ENCODE measurements at places on chromosomes 2 and 18. TPM values are rescaled to one million over a fixed set of nuclear protein-coding genes. Genes with fewer than 3 reads are reported as not detected.

KCNF1 gene
- not detected for total RNA-seq

M1AP gene
- not detected for total RNA-seq

RTKN gene
- 103 TPM for total RNA-seq

RGPD3 gene
- total RNA-seq: not detected

CNGA3 gene
- total RNA-seq: not detected

CHRNG gene
- total RNA-seq: not detected

DSEL gene
- 28.0 TPM for total RNA-seq

SERPINB11 gene
- not detected for total RNA-seq

FAP gene
- 2.1 TPM for total RNA-seq

C18orf63 gene
- not detected for total RNA-seq

PRSS56 gene
- not detected for total RNA-seq

MROH2A gene
- 0.33 TPM for total RNA-seq

BCL11A gene
- 8.1 TPM for total RNA-seq

LYPD6 gene
- 3.9 TPM for total RNA-seq

GAL3ST2 gene
- 0.27 TPM for total RNA-seq

SERPINB13 gene
- not detected for total RNA-seq

SKA1 gene
- total RNA-seq: 22.5 TPM

IGFBP2 gene
- 175 TPM for total RNA-seq

MSTN gene
- 0.24 TPM for total RNA-seq

TDRD15 gene
- total RNA-seq: not detected

ZNF385B gene
- total RNA-seq: 0.86 TPM

FAM110C gene
- 17.9 TPM for total RNA-seq

PROC gene
- 0.59 TPM for total RNA-seq

SLC4A5 gene
- total RNA-seq: 7.0 TPM

TEX44 gene
- not detected for total RNA-seq

COMMD1 gene
- total RNA-seq: 26.0 TPM

C2orf78 gene
- not detected for total RNA-seq

PDCL3 gene
- total RNA-seq: 27.8 TPM

CXCR4 gene
- 12.4 TPM for total RNA-seq

LIMS3 gene
- not detected for total RNA-seq

TBR1 gene
- 0.07 TPM for total RNA-seq

TNFRSF11A gene
- total RNA-seq: 94.6 TPM

SP9 gene
- not detected for total RNA-seq

ARL5A gene
- 53.7 TPM for total RNA-seq

LYPD6B gene
- total RNA-seq: 1.3 TPM

MRO gene
- not detected for total RNA-seq

APLF gene
- 4.5 TPM for total RNA-seq

C2orf92 gene
- total RNA-seq: 8.4 TPM

DPP10 gene
- total RNA-seq: not detected

GALNT13 gene
- not detected for total RNA-seq

MYO7B gene
- total RNA-seq: 0.39 TPM

PARD6G gene
- 0.81 TPM for total RNA-seq

PKP4 gene
- total RNA-seq: 119 TPM

CRYGC gene
- not detected for total RNA-seq

ZCCHC2 gene
- 43.5 TPM for total RNA-seq

ALPG gene
- not detected for total RNA-seq

TMEM178A gene
- 0.50 TPM for total RNA-seq

Measured in Calu3 (cell line).